Activated CD4-positive, alpha-beta T cell treated with anti-CD3 and anti-CD28 coated beads, Interleukin-2, amount 50 U/mL, for 1 hour (primary cell): ENCODE measurements at places on chromosomes 11 and 22.
A peak's percentile ranks its signal among the peaks of the same experiment; 100 is the strongest.

GRCh38 chr22:44572414-44573207 is 74.6 kb upstream of the RTL6 start:
- DNase-seq, result no peak

GRCh38 chr22:43720716-43721115 is 91.4 kb downstream of the EFCAB6 start:
- no peak for DNase-seq

DNA sequence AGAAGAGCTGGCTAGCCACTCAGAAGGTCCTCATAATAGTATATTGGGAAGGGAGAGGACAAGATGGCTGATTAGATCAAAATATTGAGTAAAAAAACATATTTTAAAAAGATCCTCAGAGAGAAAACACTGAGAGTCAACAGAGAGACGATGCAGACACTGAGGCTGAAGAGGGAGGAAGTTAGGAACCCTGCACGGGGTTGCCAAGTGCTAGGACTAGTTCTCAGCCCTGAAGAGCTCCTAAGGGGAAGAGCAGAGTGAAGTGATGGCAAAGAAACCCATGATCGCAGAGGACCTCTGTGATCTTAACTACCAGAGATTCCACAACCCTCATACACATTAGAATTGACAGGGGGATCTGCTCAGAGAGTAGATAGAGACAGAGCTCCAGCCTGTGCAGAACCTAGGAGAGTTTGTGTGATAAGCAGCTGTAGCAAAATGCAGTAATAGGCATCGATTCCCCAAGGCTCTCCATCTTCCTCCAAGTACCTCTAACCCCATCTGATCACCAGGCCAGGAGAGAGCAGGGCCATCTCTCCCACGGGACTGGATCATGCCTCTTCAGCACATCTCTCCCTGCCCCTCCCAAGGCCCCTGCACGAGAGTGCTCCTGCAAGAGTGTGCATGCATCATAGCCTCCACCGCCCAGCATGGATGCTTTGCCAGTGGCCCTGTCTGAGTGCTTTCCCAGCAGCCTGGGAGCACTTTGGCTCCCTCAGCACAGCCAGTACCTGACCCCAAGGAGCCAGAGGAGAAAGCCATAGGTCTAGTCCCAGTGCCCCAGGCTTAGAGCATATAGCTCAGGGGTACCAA is 41.2 kb upstream of the ARL14EP start:
- no peak for DNase-seq

DNA sequence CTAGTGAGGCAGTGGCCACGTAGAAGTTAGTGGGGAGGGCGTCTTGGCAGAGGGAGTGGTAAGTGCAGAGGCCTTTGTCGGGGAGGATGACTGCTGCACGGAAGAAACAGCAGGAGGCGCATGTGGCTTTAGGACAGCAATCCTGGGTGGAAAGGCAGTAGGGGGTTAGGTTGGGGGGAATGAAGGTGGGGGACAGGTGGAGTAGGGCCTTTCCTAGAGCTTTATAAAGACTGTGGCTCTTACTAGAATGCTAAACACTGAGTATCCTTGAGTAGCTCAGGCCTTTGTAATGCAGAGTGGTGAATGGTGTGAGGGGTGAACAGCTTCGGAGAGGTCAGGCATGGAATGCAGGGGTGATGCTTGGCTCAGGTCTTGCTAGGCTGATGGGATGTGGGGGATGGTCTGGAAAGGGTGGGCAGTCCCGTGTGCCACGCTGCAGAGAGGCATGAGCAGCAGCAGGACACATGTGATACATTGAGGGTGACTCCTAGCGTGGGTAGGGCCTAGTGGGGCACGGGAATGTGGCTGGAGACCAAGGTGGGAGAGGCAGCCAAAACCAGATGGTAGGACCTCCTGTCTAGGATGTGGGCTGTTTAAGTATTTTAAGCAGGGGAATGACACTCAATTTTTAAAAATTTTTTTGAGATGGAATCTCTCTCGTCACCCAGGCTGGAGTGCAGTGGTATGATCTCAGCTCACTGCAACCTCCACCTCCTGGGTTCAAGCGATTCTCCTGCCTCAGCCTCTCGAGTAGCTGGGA is 19.2 kb downstream of the AP2A2 start:
- DNase-seq, result no peak

DNA sequence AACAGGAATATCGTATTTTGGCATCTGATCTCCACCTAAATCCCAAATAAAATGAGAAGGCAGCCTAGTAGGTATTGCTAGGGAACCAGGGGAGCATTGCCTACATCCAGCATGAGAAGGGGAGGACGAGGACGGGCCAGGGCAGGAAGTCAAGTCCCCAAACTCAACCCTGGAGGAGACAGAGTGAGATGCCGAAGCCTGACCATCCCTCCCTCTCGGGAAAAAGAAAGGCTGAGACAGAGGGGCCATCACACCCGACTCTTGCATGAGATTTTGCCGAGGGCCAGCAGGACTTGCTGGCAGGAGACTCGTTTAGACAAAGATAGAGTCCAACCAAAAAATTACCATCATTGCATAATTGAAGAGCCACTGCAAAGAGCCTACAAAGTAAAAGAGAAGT is 50.2 kb upstream of the SPATA19 start:
- DNase-seq, result no peak

GRCh38 chr11:89147229-89147628 is 30.4 kb upstream of the TYR start:
- no peak for DNase-seq

GRCh38 chr11:69771466-69771865 is 3.7 kb downstream of the FGF4 start:
- DNase-seq, result no peak

GRCh38 chr11:119758291-119758690 is 29.3 kb upstream of the NECTIN1 start:
- DNase-seq, result no peak

GRCh38 chr11:128695539-128696221 is 1.8 kb downstream of the FLI1 start:
- no peak for DNase-seq

- no peak for DNase-seq
Observed at GRCh38 chr11:3232956-3233355, 739 bp upstream of the MRGPRE start.

GRCh38 chr11:129279326-129280026 is 87.4 kb upstream of the ARHGAP32 start:
- peak; percentile 66 for DNase-seq

DNA sequence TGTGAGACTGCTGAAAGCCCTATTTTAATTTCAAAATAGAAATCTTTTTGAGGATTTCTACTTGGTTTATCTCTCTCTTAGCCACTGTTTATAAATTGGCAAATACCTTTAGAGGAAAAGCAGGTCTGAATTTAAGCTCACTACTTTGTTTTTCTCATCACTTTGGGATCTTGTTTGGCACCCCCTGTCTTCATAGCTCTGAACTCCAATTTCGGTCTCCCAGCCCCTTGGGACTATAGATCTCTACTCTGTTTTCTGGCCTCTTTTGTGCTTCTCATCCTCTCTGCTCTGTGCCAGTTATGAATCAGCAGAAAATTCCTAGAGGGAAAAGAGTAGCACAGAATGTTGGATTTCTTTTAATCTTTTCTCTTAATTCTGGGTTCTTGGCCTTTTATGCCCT is 118.3 kb downstream of the CYP2R1 start:
- no peak for DNase-seq

DNA sequence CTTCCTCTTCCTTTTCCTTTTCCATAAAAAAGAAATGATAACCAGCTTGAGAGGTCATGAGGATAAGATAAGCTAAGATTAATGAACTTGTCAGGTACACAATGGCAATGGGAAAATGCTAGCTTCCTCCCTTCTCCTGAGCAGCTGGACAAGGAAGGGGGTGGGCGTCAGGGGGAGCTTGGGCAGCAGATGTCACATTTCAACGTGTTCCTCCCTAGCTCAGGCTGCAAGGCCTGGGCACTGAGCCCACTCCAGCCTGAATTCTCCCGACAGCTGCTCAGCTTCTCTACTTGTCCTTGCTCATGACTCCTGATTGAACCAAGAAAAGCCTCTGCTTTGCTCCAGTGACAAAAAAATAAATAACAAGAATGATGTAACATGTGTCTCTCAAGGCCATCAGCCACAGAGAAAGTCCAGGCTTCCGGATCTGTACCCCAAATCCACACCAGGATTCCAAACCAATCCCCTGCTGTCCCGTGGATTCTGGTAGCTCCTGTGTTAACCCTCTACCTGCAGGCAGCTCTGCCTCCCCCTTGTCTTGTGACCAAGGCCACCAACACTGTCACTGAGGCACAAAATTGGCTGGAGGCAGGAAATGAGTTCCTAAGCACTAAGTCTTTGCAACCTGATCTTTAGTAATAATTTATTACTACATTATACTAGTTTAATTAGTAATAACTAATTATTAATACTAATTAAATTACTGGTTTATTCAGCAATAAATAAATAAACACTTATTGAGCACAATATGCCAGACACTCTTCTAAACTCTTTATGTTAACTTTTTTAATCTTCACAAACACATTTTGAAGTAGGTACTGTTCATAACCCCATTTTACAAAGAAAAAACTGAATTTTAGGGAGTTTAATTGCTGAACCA is 146.5 kb downstream of the CCDC34 start:
- no peak for DNase-seq

GRCh38 chr11:61833471-61833870 is 5.4 kb downstream of the FADS2 start:
- DNase-seq, result no peak

DNA sequence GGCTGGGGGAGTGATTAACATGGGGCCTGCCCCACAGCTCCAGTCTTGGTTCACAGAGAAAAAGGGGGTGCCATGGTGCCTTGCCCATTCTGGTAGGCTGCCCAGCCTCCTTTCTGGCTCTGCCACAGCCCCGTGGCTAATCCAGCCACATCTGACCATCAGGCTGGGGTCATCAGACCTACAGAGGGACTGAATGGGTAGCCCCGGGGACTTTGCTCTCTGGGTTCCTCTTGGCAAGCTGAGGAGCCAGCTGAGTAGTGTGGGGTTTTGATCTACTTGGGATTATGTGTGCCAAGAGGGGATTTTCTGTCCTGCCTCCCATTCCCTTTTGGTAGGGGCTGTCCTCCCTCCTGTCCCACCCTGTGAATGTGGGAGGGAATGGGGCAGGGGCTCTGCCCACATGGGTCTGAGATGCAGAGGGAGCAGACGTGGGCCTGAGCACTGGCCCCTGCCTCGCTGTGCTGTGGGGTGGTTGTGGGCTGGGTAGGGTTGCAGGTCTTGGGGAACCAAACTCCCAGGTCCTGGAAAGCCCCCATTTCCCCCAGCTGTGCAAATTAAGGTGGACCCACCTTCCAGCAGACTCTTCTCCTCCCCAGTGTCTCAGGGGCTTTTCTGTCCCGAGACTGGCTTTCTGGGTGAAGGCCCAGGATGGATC is 32.0 kb downstream of the CD82 start:
- no peak for DNase-seq

- DNase-seq, result no peak
Observed at GRCh38 chr11:72758304-72758689, 6.1 kb upstream of the ARAP1 start.

- no peak for DNase-seq
Observed at GRCh38 chr22:25777870-25778269, 35.9 kb downstream of the MYO18B start.

DNA sequence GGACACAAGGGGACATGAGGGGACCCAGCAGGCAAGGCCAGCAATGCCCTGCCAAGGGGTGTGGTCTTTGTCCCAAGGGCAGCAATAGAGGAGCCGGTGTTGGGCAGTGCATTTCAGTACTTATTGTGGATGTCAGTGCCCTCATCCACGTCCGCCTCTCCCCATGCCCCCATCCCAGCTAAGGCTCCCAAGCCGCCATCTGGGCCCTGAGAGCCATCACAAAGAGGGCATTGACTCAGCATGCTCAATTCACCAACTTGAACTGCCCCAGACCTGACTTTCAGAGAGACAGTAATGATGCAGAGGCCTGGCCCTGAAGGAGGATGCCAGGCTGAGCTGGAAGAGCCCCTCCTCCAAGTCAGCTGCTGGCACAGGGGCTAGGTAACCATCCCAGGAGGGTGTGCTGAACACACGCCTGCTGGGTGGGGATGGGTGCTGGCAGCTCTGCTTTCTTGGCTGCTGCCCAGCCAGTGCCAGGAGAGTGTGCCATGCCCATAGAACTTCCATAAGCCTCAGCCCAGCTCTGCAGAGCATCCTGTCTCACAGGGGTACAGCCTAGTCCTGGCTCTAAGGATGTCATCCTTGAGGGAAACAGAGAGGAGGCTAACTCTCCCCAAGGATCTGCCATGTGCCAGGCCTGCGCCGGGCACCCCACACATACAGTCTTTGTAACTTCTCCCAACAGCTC is 46.5 kb downstream of the PDE2A start:
- no peak for DNase-seq

DNA sequence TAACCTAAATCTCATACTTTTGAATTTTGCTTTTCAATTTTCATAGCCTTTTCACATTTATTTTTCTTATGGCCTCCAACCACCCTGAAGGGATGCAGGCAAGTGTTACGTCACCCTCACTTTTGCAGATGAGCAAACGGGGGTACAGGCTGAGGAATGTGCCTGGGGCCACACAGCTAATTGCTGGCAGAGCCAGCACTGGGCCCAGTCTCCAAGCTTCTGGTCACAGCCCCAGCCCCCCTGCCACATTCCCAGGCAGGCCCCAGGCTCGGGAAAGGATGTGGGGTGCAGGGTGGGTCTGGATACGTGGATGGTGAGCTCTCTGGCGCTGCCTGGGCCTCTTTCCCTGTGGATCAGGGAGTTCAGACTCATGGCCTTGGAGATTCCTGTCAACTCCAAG is 138.6 kb downstream of the PKNOX2 start:
- no peak for DNase-seq

DNA sequence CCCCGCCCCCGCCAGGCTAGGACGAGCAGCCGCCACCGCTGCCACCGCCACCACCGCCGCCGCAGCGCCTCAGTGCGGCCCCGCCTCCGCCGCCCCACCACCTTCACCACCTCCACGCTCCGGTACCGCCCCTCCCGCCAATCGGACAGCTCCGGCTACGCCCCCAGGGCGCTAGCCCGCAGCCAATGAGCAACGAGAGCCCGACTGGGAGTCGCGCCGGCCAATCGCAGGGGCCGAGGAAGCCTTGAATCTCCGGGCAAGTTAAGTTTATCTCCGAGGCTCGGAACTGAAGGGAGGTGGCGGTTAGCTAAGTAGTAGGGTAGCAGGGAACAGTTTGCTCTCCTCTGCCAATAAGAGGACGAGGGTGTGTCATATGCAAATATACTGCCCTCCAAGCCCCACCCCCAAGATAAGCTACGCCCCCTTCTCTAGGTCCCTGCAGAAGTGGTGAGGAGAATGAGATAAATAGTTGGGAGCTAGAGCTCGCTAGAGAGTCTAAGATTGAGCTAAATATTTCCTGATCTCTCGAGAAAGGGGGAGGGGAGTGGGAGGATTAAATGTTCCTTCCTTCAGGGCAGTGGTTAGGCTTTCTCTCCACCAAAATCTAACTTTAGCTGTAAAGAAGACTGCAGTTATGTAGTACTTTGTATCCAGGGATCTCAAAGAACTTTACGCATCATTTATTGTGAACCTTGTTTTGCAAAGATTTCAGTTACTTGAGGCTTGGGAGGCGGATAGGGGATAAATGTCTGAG is at the start of gene SESN3:
SESN3 (minus strand) TSS at position 76 of the 754 bp plus-strand sequence. CDS start 342 bp downstream, outside the sequence.
- peak; percentile 98 for DNase-seq

DNA sequence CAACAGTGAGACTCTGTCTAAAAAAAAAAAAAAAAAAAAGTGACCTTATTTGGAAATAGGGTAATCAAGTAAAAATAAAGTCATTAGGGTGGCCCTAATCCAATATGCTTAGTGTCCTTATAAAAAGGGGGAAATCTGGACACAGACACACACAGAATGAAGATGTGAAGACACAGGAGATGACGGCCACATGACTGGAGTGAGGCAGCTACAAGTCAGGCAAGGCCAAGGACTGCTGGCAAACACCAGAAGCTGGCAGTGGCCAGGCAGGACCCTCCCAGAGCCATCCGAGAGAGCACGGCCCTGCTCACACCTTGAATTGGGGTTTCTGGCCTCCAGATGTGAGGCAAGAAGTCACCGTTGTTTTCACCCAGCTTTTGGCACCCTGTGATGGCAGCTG is 28.6 kb downstream of the LRFN4 start:
- DNase-seq, result no peak

GRCh38 chr11:36411202-36411640 is 98.9 kb downstream of the TRAF6 start:
- no peak for DNase-seq
